Effector memory CD8-positive, alpha-beta T cell (primary cell): ENCODE measurements at places on chromosomes 2 and 18.

- DNase-seq, result no peak
Observed at GRCh38 chr2:207953354-207953753, 72.0 kb downstream of the PLEKHM3 start.

DNA sequence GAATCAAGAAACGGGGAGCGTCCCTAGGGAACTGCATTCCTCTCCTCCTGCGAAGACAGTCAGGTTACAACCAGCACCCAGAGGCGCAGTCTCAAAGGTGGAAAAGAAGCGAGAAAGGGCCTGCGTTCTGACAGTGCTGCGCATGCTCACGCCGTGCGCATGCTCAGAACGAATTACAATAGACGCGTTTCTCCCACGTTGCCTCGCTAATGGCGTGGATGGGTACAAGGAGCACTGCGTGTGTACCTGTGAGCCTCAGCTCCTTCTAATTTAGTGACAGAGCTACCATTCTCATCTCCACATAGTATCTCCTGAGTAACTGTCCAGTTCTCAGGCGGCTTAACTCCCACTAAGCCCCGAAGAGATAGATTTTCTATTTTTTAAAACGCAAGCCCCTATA is 448.8 kb downstream of the TXNL1 start:
- no peak for DNase-seq

DNA sequence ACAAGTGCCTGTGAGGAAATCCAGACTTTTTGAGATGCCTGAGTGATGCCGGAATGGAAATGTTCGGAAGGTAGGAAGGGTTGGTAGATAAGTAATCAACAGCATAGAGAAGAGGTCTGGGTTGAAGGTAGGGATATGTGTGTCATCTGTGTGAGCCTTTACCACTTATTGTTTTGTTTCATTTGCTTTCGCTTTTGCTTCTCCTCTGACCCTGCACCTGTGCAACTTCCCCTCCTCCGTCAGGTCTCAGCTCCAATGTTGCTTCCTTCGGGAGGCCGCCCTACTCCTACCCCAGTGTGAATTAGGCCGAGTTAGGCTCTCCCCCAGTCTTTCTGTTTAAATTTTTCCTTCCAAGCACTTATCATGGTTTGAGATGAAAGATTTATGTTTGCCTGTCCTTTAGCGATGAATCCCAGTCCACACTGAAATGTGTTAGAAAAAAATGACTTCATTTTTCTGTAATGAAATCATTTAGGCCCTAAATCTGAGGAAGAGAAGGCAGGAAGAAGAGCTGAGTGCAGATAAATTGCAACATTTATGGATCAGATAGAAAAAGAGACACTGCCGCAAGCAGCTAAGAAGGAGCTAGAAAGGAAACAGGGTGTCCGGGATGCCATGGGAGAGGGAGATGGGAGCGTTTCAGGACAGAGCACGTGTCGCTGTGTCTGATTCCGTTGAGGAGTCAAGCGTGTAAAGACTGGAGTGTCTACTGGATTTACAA is 139.6 kb upstream of the PELI1 start:
- no peak for DNase-seq

DNA sequence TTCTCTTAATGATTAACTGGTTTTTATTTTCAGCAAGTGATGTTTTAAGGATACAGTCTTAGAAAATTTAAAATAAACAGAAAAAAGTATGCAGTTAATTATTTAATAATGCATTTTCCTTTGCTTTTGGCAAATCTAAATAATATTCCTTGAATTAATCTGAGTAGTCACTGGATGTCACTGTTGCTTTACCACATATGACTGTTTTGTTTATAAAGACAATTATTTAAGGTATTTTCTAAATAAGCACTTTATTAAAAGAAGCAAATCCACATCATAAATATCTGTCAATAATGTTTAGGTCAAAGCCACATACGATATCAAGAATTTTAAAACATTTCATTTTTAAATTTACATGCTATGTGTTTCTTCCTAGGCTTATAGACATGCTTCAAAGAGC is 40.6 kb upstream of the TFPI start:
- DNase-seq, result no peak

GRCh38 chr2:101124643-101125366 is 26.4 kb downstream of the TBC1D8 start:
- no peak for DNase-seq

DNA sequence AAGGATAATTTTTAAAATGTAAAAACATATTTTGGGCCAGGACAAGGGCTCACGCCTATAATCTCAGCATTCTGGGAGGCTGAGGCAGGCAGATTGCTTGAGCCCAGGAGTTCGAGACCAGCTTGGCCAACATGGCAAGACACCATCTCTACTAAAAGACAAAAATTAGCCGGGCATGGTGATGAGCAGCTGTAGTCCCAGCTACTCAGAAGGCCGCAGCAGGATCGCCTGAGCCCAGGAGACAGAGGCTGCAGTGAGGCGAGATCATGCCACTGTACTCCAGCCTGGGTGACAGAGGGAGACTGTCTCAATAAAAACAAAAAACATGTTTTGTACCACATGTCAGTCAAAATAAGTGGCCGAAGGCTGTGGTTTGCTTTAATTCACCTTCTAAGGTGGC is 122.5 kb downstream of the HDAC4 start:
- DNase-seq, result no peak

DNA sequence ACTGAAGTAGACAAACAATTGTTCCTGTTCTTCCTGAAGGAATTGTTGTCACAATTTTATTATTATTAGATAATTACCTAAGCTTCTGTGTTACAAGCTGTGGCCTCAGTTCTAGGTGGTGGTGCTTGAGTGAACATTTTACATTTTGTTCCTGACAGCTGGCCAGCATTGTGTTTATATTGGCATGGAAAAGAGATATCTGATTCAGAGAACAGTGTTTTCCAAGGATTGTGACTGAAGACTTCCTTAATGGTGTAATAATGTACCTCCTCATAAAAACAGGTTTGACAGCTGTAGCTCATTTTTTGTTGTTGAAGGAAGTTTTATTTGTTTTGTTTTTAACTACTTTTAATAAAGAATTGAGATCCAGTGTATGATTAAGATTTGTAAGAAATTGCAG is 95.2 kb downstream of the EPB41L5 start:
- DNase-seq, result no peak

DNA sequence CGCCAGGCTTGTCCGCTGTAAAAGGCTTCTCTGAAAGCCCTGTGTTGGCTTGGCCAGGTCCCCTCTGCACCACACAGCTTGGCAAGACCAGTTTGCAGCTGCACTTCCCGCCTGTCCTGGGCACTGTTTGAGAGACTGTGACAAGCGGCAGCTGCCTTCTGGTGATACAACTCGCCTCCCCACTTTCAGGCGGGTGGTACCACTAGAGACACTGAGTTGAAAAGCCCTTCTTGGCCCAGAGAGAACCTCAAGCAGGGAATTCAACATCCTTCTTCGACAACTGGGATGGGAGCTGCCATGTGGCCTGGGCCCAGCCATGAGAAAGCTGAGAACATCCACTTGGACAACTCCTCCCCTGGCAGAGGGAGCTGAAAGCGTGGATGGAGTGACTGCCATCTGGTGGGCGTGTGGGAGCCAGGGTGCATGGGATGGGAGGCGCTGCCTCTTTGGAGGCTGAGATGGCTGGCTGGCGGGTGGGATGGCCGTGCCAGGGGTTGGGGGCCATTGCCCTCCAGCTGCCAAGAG is 125.5 kb upstream of the REV1 start:
- DNase-seq, result no peak

DNA sequence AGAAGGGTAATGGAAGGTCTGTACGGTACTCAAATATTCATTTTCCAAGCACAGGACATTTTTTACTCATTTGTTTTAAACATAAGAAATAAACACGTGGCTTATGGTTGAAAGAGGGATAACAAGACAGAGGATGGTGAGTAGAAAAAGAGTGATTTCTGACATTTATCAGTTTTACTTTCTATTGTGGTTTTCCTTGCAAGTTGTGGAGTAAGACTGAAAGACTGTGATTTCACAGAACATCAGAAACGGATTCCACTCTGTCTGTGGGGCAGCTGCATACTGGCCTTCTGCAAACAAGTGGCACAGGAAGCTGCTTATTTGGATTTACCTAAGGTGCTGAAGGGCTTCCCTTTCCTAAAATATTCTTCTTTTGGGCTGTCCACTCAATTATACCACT is 122.2 kb upstream of the ITGB6 start:
- DNase-seq, result no peak

DNA sequence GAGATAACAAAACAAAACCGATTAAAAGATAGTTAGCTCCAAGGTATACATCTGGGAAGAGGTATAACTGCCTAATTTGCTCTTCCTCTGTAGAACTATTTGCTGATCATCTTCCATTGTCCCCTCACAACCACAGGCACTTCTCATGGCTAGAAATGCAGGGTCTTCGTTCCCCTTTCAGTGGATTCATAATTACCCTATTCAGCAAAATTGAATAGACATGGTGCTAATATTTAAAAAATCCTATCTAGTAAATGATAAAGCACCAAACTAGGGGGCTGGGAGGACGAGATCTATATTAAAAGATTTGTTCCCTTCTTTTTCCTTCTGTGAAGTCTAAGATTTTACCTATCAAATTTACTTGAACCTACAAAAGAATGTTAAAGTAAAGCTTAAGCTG is 30.8 kb upstream of the ADAM17 start:
- no peak for DNase-seq

GRCh38 chr2:47008381-47009252 is 93.0 kb upstream of the MCFD2 start:
- no peak for DNase-seq

- DNase-seq, result no peak
Observed at GRCh38 chr2:239149501-239149900, 251.3 kb downstream of the HDAC4 start.

- no peak for DNase-seq
Observed at GRCh38 chr2:53826587-53827397, 33.0 kb downstream of the GPR75 start.

- DNase-seq, result no peak
Observed at GRCh38 chr2:163779970-163780597, 44.3 kb upstream of the FIGN start.

DNA sequence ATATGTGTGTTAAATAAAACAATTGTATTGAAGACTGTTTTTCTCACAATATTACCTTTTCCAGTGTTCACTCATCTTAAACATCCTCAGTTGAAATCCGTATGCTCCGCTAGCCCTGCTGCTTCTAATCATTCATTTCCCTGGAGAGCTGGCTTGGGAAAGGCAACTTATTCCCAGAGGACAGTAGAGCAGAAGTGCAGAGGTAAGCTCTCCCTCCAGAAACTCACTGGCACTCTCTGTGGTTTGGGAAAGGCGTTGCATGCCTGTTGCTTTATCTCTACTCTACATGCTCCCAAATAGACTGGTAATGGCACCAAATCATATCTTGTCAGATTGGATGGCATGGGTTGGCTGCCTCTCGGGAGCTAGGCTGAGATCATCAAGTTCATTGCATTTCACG is 117.1 kb upstream of the BOD1L2 start:
- DNase-seq, result no peak

- DNase-seq, result no peak
Observed at GRCh38 chr2:190979906-190980629, 33.9 kb downstream of the STAT1 start.

GRCh38 chr2:68789603-68790002 is 55.0 kb downstream of the ARHGAP25 start:
- no peak for DNase-seq

- DNase-seq, result no peak
Observed at GRCh38 chr2:233011268-233011650, 1.8 kb downstream of the NGEF start.

GRCh38 chr2:197200051-197200761 is 110.4 kb downstream of the ANKRD44 start:
- no peak for DNase-seq

GRCh38 chr2:10192392-10193015 is 70.0 kb downstream of the RRM2 start:
- DNase-seq, result no peak

- no peak for DNase-seq
Observed at GRCh38 chr2:83817511-83817910, 641.6 kb downstream of the SUCLG1 start.

- no peak for DNase-seq
Observed at GRCh38 chr2:233087713-233088112, 27.6 kb downstream of the INPP5D start.

DNA sequence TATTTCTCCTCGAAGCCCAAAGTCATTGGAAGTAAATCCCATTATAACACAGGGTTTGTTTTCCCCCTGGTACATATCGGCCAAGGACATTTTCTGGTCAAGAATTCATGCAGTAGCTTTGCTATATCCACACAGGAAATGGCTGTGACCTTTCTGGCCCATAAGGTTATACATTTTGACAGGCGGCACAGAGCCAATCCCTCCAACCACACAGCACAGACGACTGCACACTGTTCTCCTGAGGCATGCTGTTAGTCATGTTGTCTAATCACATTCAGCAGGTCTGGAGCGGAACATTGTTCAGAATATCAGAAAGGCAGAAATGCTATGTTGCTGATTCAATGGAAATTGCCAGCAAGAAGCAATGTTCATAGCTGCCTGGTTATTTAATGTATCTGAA is 742.3 kb upstream of the SLC8A1 start:
- DNase-seq, result no peak

DNA sequence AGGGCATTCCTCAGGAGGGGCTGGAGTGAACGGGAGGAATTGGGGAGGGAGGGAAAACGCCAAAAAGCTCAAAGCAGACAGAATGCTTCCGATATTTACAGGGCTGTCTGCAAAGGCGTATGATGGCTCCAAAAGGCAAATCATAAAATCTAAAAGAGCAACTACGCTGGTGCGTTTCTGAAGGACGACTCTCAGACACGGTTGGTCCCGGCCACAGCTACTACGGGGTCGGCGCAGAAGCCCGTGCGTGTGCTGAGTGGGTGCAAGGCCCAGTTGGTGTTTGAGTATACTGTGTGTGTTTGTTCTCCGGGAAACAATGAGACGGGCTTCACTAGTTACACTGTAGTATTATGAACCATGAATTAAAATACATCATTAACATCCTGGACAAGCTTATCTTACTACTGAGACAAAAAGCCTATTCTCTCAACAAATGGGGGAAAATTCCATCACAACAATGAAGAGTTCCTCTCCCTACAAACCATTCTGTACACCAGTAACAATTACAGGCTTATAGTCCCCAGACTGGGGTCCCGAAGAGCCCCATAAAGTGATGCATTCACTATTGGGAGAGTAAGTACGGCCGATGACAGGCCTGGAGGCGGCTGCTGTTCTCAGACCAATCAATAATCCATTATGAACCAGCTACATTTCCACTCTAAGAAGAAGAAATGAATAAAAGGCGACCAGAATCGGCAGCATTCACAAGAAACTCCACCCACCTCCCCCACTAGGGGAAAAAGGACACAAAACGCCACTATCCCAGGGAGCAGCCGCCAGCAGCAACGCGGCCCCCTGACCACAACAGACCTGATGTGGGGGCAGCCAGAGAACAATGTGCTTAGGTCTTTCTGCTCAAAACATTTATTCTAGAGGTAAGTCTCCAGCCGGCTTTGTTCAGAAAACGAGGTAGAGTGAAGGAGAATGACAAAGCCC is 43.4 kb downstream of the ZNF516 start:
- DNase-seq, result no peak

GRCh38 chr18:4781873-4782272 is 326.8 kb upstream of the DLGAP1 start:
- DNase-seq, result no peak

- no peak for DNase-seq
Observed at GRCh38 chr2:54428108-54428831, 27.9 kb upstream of the SPTBN1 start.
